ENCODE measurements at places on chromosomes 1 and 21.

DNA sequence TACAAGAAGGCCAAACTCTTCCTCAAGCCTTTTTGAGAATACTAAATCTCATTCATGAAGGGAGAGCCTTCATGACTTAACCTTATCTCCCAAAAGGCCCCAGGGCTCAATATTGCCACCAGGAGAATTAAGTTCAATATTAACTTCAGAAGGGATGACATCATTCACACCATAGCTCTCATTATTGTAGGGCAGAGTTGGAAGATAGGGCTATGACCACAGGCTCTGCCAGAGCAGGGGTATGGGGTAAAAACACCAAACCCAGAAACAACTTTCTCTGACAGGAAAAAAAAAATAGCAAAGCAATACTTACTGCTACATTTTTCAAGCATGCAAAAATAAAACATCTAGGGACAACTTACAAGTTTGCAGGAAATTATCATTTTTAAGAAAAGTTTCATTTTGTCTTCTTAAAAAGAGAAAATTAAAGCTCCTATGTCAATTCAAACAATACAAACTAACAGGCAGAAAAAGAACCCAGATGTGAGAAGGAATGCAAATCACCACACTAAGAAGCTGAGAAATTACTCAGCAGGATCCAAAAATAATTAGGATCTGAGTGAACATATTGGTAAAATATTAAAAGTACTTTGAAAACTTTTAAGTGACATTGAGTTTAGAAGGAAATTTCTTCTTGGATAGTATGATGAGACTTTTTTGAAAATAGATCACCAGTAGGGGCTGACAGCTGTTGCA is 1156.5 kb downstream of the NCAM2 start:
- DNase-seq, result no peak

DNA sequence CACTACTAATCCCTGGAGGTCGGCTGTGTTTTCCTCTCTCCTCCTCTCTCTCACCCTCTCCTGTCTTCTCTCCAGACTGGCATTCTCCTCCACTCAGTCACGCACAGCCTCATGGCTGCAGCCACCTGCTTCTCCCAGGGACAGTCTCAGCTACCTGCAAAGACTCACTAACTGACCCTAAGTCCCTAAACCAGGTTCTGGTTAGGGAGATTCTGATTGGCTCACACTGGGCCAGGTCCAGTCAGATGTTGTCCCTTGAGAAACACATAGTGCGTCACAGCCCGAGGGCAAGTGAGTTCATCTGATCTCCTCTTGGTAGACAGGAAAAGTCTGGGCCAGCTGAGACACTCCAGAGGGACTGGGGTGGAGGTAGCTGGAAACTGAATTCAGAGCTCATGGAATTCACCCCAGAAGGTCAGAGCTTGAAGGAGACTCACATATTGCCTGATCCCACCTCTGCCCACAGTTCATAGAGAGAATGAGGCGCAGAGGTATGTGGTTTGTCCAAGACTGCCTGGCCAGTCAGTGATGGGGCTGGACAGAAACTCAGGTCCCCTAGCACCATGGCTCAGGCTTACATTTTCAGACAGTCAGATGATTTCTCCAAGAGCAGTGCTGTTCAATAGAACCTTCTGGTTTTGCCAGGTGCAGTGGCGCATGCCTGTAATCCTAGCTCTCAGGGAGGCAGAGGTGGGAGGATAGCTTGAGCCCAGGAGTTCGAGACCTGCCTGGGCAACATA is 40.4 kb upstream of the RPL11 start:
- no peak for DNase-seq

DNA sequence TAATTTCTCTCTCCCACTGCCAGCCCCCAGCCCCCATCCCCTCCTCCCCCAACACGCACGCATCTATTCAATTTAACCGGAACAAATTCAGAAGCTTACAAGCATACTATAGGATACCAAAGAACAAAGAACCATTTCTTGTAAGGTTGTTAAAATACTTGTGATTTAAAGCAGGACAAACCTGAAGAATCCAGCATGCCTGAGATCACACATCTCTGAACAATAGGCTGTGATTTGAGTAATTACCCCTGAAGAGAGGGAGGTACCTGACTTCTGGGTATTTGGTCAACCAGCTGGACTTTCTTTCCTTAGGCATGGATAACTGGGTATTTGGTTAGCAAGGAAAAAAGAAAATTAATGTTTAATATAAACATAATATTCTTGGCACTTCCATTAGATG is 105.1 kb downstream of the NMNAT2 start:
- no peak for DNase-seq

- DNase-seq, result no peak
Observed at GRCh38 chr1:235931171-235931738, 64.5 kb upstream of the LYST start.

GRCh38 chr1:34250342-34250741 is 73.6 kb downstream of the C1orf94 start:
- DNase-seq, result no peak

DNA sequence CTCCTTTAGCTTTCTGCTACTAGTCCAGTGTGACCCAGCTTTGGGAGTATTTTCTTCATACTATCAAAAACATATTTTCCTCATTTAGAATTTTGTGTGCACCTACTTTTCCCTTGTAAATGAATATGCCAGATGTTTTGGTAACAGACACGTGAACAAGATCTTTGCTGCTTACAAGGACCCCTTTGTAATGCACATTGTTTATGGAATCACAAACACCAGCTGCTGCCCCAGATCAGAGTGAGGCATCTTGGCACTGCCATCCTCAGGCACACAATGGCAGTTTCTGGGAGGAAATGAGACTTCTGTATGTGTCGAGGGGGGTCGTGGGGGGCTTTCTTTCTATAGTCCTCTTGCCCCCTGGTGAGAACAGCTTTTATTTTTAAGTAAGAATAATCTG is 115.7 kb downstream of the RGL1 start:
- DNase-seq, result no peak

DNA sequence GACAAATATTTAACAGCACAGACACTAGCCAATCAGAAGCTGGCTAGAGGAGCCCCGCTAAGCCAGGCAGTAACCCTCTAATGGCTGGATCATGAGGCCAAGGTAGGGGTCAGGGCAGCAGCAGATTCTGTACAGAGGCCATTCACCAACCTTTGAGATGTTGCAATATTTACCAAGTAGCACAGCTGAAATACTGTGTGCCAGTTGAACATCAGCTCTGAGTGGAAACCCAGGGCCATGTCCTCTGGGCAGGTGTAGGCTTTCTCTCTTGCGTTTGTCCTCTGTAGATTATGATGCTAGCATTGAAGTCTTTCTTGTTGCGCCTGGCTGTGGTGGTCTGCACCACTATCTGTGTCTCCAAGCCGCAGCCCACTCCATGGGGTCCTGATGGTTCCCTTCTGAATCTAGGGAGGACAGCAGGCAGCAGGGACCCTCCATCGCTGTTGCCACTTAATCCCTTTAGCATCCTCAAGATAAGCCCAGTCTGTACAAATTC is 2.5 kb upstream of the COG2 start:
- no peak for DNase-seq

DNA sequence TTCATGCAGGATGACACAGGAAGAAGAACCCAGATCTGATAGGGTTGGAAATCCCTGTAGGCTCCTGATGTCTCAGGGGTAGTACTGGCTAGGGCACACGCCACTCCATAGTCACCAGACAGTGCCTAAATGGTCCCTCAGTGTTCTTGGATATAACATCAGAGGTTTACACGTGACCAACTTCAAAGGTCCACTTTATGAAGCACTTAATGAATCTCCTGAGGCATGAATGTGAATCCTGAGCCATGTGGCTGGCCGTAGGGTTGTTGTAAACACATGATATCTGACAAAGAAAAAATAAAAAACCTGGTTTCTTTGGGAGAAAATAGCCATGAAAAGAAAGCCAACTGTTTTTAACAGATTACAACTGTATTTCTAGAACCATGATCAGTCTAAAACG is 27.5 kb downstream of the SLC6A17 start:
- no peak for DNase-seq

- DNase-seq, result no peak
Observed at GRCh38 chr1:201585093-201585483, 46.2 kb downstream of the NAV1 start.

DNA sequence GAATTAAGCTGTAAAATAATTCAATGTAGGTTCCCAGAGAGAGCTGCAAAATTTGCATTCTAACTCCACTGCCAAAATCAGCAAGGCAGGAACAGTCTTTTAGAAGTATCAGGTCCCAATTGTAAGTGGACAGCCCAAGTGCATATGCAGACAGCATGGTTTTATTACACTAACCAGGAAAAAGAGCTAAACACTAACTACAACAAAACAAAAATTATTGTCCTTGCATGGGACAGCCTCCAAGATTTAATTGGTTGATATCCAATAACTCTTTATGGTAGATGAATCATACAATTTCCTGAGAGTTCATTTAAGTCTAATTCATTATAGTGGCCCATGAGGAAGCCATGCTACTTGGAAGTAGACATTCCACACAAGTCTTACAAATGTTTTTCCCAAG is 154.3 kb upstream of the ZNF648 start:
- DNase-seq, result no peak

DNA sequence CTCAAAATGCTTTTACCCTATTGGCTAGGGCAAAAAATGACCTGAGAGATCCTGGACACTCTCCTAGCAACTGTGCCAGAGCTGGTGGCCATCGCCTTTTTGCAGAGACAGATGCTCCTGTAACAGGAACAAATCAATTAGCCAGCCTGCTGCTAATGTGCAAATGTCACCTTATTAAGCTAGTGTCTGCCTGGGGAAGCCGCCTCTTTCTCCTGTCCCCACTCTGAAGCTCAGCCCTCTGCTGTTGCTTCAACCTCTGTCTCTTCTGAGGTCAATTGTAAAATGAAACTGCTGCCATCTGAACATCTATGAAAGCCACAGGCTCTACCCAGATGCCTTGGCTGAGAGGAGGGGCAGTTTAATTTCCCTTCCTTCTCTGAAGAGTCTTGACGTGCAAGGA is 85.5 kb upstream of the CACNA1E start:
- no peak for DNase-seq

DNA sequence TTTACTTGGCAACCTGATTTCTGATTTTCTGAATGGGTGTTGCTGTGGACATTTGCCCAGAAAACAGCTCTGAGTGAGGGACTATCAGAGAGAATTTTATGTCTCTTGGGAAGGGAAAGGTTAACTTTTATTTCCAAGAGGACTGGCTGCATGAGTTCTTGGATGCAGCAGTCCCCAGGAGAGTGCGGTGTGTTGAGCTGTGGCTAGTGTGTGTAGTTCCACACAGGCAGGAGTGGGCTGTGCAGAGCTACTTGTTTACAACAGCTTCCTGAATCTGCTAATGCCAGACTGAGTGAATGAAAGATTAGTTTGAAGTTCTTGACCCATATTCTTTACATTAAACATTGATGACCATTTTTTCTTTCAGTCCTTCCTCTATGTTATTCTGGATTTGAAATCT is 41.0 kb upstream of the APOBEC4 start:
- no peak for DNase-seq

- no peak for DNase-seq
Observed at GRCh38 chr21:26565111-26565510, 8.0 kb downstream of the CYYR1 start.

DNA sequence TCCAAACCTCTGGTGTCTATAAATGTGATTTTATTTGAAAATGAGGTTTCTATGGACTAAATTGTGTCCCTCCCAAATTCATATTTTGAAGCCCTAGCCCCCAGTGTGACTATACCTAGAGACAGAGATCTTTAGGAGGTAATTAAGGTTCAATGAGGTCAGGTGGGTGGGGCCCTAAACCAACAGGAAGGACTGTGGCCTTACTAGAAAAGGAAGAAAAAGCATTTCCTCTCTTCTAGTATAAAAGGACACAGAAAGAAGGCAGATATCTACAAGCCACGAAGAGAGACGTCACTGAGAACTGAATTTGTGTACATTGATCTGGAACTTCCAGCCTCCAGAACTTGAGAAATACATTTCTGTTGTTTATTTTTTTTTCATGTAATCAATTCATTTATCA is 123.1 kb upstream of the RUNX1 start:
- DNase-seq, result no peak

- no peak for DNase-seq
Observed at GRCh38 chr1:224724566-224724965, 108.4 kb downstream of the CNIH3 start.

DNA sequence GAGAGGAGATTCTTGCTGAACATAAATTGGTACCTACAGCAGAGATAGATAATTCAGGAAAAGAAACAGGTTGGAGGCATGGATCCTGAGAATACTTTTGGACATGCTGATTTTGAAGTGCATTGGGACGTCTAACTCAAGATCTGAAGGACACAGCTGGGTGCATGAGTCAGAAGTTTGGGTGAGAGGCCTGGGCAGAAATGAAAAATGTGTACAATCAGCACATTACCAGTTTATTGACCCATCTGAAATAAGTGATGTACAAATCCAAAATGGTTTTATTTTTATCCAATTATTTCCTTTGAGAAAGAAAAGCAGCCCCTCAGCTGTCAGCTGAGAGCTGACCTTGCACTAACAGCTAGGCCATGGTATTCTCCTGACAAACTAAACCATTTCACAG is 975.2 kb upstream of the B3GALT2 start:
- DNase-seq, result no peak
